ENCODE measurements at places on chromosomes 12 and 14.
A peak's percentile ranks its signal among the peaks of the same experiment; 100 is the strongest.

DNA sequence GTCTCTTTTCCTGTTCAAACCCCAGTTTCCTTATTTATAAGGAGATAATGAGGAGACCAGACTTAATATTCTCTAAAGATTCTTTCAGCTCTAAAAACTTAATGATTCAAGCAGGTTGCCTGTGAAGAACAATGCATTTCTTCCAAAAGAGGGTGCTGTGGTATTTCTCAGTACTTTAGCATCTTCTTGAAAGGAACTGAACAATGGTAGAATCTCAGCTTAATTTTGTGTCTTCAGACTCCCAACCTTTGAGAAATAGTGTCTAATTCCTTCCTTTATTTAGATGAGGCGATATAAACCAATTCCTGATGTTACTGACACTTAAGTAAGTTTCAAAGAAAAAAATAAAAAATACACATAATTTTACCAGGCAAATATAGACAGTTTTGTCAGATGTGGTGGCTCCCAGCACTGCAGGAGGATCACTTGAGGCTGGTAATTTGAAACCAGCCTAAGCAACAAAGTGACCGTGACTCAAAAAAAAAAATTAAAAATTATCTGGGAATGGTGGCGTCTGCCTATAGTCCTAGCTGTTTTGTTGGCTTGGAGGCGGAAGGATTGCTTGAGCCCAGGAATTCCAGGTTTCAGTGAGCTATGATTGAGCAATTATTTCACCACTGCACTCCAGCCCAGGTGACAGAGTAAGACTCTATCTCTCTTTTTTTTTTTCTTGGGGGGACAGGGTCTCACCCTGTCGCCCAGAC lies 76.9 kb upstream of the PSMA6 start:
- DNase-seq, result peak; percentile 28

DNA sequence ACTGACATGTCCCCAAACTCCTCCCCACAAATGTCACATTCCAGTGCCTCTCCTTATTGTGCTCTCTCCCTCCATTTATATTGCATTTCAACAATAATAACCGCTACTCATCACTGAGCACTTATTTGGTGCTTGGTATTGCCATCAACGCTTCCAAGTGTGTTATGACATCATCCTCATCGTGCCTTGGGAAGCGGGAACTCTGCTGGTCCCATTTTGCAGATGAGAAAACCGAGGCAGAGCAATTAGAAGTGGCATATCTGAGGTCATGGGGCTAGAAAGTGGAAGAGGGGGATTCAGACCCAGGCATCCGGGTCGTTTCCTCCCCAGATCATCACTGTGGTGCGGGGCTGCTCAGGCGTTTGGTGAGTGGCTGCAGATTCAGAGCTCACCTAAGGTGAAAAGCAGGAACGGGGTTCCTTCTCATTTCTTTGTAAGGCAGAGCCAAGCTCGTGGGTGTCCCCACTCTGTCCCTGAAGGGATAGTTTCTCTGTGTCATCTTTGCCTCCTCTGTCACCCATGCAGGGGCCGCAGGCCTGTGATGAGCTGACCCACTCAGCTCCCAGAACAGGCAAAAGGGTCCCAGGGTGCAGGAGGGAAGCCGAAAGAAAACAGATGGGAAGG lies 5.5 kb upstream of the FZD10 start:
- no peak for DNase-seq

DNA sequence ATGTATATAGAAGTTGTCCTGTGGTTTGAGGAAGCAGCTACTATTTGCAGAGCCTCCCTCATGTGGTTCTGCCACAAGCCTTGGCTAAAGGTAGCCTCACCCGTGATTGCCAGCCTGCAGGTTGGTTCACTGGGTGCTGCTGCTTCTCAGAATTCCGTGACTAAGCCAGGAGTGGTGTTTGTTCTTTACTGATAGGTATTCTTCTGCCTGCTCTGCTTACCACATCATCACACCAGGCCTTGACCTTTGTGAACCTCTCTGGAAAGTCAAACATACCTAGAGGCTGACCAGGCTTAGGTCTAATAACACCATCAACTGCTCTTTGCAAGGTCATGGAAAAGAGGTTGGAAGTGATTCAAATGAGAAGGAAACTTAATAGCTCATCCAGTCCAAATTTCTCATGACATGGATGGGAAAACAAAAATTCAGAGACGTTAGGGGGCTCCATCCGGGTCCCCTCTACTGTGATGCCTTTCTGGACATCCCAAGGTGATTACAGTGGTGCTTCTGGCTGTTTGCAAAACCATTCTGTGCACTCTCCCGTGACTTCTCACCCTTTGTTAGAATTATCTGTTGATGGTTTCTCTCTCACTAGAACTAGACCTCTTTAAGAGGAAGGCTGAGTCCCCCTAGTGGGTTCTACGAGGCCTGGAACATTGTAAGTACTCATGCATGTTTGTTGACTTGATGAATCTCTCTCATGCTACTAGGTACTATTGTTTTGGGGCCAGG lies 8.5 kb upstream of the SOCS2 start:
- peak; percentile 9 for DNase-seq

DNA sequence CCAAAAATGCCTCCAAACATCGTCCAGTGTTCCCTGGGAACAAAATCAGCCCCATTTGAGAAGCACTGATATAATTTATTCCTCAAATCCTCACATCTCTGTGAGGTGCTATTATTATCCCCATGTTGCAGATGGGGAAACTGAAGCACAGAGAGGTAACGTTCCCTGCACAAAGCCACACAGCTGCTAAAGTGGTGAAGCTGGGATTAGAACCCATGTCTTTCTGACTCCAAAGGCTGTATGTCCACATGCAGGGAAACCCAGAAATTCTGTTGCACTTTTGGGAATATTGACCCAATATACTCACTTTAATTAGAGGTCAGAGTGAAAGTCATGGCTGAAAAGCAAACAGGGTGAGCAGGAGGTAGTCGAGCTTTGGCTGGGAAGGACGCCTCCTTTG lies 19.1 kb upstream of the WSCD2 start:
- DNase-seq, result no peak

DNA sequence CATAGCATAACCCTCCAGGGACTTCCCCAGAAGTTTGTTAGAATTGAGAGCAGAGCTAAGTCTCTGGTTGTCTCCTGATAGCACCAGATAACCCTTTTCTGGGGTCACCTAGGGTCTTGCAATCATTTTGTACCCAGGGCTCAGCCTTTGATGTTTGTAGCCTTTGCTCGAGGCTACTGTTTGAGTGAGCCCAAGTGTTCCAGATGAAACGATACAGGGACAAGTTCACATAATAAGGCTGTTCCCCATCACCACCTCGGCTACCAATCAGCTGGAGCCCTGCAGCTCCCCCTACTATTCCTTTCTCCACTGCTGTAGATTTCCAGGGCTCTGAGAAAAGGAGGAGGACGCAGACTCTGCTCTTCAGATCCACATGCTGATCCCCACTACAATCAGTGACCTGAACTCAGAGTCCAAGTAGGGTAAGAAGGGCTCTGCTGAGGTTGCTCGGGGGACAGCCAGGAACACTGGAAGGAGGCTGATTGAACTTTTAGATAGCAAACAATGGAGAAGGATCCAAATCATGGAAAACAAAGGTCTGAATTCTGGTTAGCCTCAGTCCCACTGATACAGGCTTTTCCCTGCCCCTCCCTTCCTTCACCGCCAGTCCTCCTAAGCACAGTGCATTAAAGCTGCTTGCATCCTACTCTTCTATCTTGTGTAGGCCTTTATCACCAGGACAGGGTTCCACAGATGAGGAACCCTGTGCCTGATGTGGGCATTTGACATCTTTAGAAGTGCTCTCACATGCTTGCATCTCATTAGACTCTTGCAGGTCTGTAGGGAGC lies at the start of gene EDDM3A:
Gene EDDM3A, plus strand, starts transcription at position 317 of the 788 bp plus-strand sequence. CDS start 1,694 bp downstream, outside the sequence.
- no peak for DNase-seq

DNA sequence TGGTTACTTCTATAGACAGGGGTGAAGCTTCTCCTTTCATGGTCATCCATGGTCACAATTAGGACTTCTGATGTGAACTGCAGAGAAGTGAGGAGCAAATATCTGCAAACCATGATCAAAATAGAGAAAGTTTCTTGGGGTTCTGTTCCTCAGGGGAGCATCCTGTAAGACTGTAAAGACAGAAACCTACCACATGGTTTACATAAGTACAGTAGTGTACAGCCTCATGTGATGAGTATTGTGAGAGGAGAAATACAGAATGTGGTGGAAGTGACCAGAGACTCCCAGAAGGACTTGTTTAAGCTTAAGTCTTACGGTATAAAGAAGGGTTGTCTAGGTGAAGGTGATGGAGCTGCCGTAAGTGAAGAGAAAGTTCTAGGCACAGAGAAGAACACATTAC lies 484.7 kb downstream of the LRIG3 start:
- no peak for DNase-seq

GRCh38 chr14:101215927-101216326 lies 312.4 kb upstream of the RTL1 start:
- no peak for DNase-seq

DNA sequence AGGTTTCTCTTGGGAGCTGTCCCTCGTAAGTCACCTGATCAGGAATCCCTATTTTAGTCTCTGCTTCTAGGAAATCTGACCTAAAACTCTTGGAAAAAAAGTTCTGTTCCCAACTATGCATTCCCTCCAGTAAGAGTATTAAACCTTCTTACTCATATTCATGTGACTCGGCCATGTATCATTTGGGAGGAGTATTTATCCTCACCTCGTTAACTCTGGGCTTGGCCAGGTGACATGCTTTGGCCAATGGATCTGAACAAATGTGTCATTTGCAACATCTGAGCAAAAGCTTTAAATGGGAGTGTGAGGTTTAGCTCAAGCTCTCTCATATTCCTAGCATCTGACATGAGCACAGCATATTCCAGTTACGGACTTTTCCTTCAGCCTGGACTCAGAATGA lies 226.8 kb downstream of the NUAK1 start:
- DNase-seq, result no peak

DNA sequence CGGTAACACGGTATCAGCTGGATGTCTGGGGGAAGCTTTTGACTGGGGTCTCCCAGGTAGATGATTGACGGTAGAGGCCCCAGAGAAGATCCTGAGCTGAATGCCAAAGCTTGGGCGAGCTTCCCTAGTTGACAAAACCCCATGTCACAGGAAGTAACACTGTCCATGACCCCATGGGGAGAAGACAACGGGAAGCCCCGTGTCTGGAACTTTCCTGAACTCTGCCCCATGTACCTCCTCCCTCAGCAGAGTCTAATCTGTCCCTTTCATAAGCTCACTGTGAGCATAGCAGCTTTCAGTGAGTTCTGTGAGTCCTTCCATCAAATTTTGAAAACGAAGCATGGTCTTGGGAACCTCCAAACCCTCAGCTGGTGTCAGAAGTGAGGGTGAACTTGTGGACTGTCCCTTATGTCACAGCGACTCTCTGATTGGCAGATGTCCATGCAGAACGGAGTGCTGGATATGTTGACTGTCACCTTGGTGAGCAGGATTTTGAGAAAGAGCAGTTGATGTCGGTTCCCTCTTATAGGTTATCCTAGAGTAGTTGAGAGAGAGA lies 29.7 kb upstream of the BEGAIN start:
- DNase-seq, result no peak

DNA sequence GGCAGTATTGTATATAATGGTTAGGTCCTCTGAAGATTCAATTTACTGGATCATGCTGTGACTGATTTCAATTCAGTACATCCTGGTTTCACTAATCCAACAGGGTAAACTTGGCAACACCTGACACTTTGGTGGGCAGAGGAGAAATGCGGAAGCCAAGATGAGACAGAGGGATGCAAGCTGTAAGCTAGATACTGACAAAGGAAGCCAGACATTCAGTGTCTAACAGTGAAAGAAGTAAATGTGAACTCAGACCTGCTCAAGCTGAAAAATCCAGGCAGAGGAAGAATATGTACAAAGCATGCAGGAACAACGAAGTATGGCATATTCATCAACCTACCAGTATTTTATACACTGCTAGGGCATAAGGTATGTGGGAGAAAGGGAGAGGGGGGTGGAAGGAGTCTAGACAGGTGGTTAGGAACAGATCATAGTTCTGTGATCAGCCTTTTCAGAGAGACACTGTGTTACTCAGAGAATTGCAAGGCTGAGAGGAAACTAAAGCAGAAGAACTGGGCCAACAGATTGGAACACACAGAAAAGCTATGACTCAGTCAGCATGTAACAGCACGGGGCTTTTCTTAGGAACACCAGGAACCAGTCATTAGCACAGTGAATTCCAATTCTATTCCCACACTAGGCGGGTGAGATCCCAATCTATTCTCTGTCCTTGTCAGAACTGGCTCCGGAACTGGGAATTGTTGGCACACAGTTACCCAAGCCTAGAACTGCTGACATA lies 40.3 kb downstream of the NELL2 start:
- DNase-seq, result no peak

- no peak for DNase-seq
These were observed 626 bp downstream of the LHX5 start for GRCh38 chr12:113470871-113471618.

DNA sequence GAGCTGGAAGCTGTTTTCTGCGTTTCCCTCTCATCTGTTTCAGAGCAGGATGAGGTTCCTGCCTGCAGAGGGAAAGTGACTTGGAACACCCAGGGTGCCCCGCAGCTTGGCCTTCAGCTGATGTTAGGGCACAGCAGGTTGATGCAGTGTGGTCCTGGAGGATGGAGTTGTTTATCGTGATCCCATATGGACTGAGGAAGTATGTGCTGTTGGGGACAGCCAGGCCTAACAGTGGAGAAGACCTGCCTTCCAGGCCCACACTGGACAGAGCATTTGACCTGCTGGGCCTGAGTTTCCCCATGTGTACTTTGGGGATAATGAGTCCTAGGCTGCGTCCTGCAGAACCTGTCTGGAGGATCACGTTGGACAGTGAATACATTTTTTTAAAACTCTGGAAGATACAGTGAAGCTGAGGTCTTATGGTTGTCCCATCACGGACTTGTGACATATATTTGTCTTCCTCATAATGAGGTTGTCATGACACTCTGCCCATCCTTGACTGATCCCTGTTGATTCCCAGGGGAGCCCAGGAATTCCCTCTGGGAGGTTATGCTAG lies 12.8 kb downstream of the SERPINA1 start:
- DNase-seq, result no peak

DNA sequence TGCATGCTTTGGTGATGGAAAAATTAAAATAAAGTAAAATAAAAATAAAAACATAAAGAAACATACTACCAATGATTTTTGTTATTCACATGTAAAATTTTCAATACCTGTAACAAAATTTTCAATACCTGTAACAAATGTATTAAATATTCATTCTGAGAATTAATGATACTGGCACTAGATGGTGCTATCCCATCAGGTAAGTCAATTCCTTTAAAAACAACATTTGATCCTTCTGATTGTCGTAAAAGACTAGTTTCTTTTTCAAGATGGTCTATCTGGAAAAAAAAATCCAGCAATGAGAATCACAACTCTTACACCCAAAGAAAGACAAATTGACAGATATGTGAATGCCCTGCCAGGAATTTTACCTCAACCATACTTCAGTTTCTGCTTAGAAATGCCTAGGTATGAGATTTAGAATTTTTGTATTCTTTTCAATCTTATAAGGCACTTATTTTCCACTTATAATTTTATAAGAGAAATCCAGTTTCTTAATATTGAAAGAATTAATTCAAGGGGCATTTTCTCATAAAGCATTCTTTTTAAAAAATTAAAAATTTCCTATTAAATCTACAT lies 30.7 kb downstream of the CEP290 start:
- DNase-seq, result no peak

DNA sequence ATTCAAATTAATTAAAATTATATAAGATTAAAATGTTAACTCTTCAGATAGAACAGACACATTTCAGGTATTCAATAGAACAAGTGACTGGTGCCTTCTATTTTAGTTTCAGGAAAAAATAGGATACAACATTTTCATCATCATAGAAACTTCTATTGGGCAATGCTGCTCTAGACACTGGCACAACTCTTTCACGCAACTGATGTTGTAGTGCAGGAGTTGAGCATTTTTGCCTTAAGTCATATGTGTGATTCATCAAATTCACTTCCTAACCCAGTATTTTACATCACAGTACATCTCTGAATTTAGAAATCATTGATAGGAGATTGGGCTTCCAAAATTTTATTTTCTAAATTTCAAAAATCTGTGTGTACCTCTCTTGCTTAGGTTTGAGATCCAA lies 215.4 kb upstream of the DIO2 start:
- no peak for DNase-seq

All from SJCRH30 (cell line).